ENCODE measurements at places on chromosomes 16 and 17.

- DNase-seq = no peak
These were observed 6.6 kb downstream of the CAPN15 start for GRCh38 chr16:534135-534534.

DNA sequence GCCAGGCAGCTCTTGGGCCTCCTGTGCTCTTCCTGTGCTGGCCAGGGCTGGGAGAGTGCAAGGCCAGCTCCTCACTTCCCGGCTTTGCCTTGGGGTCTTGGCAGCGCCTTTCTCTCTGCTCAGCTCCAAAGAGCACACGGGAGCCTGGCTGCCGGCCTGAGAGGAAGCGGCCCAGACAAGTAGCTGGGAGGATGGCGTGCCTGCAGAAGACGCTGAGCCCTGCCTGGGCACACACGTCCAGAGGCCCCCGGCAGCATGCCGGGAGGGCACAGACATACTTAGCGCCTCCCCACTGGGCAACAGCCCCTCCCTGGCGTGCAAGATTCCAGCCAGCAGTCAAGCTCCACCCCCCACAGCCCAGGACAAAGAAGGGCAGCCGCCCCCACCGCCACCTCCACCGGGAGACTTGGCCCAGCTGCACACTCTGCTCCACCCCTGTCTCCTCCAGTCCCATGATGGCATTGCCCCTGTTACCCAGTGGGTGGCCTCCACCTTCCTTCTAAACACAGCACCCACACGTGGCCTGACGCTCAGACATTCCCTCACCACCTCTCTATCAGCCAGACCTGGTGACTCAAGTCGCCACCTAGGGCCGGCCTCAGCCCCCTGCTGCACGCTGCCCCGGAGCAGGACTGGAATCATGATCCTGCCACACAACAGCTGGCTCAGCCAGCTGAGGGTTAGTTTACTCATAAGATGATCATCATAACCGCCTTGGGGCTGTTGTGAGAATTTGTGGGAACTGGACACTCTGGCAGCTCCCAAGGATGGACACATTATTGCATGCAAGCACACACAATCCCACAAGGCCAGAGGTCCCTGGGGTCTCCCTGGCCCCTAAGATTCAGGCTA lies 12.4 kb downstream of the SGCA start:
- peak; percentile 17 for DNase-seq

- no peak for DNase-seq
These were observed 1.6 kb downstream of the HBA1 start for GRCh38 chr16:177981-178667.

GRCh38 chr16:53123747-53124146 lies 69.0 kb downstream of the CHD9 start:
- no peak for DNase-seq

GRCh38 chr16:1643521-1643920 lies 31.4 kb downstream of the CRAMP1 start:
- DNase-seq = no peak

DNA sequence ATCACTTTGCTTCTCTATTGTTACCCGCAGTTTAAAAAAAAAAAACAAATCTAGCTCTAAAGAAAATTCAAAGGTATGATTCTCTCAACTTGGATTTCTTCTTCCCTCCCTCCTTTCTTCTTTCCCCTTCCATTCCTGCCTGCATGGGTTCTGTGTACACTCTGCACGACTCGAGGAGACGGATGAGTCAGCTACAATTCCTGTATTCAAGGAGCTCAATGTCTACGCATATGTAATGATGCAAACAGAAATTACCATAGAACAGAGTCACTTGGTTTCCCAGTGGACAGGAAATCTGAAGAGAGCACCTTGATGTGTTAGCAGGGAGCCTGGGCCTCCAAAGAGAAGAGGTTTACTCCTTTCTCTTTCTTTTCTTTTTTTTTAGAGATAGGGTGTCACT lies 92.3 kb downstream of the VPS53 start:
- DNase-seq = no peak

DNA sequence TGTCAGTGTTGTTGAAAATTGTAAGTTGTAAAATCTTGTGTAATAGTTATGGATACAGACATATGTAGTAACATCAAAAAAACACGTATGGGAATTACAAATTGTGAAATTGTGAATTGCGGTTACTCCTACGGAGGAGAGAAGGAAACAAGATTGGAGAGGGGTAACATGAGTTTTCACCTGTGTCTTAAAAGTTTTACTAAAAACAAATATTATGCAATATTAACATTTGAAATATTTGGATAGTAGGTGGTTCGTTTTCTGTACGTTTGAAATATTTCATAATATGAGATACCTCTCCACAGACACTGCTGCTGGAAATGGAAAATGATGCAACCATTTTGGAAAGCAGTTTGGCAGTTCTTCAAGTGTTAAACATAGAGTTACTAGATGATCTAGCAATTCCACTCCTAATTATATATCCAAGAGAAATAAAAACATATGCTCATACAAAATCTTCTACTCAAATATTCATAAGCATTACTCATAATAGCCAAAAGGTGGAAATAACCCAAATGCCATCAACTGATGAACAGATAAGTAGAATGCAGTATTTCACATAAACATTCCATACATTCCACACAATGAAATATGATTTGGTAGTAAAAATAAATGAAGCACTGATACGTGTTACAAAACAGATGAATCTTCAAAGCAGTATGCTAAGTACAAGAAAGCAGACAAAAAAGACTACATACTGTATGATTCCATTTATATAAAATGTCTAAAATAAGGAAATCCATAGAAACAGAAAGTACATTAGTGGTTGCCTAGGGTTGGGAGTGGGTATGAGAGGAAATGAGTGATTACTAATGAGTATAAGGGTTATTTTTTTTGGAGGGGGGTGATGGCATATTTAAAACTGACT lies 40.7 kb upstream of the ABCA10 start:
- DNase-seq = no peak

DNA sequence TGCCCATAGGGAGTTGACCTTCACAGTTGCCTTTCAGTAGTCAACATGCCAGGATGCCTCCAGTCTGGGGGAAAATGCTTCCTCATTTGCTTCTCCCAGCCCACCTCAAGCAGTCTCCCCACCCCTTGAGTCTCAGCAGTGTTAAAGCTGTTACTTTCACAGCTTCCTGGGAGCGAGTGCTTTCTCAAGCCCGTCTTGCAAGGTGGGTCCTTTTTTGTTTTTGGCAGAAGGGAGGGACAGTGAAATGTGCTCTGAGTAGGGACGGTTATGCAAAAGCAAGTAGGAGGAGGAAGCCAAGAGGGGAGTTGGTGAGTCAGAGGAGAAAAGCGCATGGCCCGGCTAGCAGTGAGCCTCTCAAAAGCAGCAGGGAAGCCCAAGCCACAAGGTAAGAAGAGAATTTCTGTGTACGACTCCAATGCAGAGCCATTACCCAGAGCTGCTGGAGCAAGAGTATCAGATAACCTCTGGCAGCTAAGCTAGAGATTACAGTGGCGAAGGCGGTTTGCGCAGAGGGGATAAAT lies at the start of gene CHST4:
Gene CHST4, plus strand, starts transcription at position 316 of the 521 bp plus-strand sequence. CDS start 10,252 bp downstream, outside the sequence.
- DNase-seq = no peak

DNA sequence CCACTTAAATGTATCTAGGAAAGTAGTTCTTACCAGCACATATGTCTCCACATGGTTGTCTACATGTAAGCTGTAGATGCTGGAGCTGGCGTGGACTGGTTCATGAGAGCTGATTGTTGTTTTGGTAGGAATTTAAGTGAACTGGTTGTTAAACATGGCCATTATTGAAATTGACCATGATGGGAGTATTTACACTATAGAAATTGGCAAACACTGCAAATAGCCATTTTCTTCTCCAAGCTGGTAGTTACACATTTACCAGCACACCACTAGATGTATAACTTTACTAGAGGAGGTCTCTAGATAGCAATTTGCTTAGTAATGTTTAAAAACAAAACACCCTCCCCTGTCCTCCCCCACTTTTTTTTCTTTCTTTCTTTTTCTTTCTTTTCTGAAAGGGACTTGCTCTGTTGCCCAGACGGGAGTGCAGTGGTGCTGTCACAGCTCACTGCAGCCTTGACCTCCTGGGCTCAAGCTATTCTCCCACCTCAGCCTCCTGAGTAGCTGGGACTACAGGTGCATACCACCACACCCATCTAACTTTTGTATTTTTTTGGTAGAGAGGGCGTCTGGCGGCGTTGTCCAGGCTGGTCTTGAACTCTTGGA lies 24.2 kb downstream of the IGSF6 start:
- DNase-seq = no peak
